Caco-2 (cell line): ENCODE measurements at places on chromosomes 12 and 14.

GRCh38 chr14:66514213-66514612 lies 6.3 kb downstream of the GPHN start:
- no peak overlapping the region for H3K4me3 ChIP-seq
- H3K4me1 ChIP-seq, result no peaks in the 10 kb centered on the region
- no peaks in the 10 kb centered on the region for H3K36me3 ChIP-seq
- no peak overlapping the region for H3K27ac ChIP-seq
- no peaks in the 10 kb centered on the region for H3K27me3 ChIP-seq

GRCh38 chr12:108268397-108268796 lies 70.7 kb downstream of the CMKLR1 start:
- no peak overlapping the region for H3K4me3 ChIP-seq
- no peak overlapping the region for H3K27ac ChIP-seq
- no peaks in the 10 kb centered on the region for H3K36me3 ChIP-seq

GRCh38 chr12:82461836-82462235 lies 103.5 kb downstream of the METTL25 start:
- no peak overlapping the region for H3K27ac ChIP-seq
- no peaks in the 10 kb centered on the region for H3K4me1 ChIP-seq
- H3K36me3 ChIP-seq, result no peaks in the 10 kb centered on the region

DNA sequence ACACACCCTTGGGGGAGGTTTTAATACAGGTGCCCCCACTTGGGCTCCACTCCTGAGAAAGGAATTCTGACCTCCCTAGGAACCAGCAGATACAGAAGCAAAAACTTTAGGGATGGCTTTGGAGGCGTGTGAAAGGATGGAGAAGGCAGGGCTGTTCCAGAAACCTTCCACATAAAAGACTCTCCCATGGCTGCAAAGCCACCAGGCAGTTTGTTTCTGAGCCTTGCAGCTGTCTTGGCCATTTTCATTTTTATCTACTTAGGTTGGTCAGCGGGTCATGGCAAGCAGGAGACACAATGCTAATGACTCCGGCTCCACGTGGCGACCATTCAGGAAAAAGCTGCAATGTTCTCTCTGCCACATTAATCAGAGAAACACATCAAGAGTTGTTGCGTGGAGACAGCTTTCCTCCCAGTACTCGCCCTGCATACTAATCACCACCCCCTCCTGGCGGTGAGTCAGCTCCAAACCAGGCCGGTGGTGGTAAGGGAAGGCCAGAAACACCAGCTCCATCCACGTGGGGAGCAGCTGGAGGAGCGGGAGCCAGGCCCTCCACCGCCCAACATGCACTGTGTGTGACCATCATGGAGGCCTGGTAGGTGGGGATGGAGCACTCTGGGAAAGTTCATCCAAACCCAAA lies 30.9 kb upstream of the IRF2BPL start:
- no peaks in the 10 kb centered on the region for H3K27me3 ChIP-seq
- no peaks in the 10 kb centered on the region for H3K36me3 ChIP-seq
- no peak overlapping the region for H3K4me3 ChIP-seq
- no peaks in the 10 kb centered on the region for H3K4me1 ChIP-seq

DNA sequence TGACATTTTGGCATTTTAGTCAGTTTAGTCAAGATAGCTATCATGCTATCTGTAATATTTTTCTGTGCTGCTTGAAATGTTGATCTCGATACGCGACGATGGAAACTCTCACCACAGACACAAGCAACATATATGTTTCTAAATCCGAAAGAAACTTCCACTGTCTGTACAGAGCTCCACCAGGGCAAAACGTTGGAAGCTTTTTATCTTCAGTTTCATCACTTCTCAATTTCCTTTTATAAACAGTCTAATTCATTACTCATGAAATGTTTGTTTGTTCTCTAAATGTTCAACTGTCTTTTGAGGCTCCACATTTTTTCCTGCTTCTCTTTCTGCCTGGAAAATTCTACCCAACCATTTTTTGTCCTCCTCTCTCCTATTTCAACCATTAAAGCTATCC lies 737.6 kb downstream of the SLC16A7 start:
- DNase-seq, result no peak
- H3K27me3 ChIP-seq, result no peaks in the 10 kb centered on the region
- peak overlapping the region; percentile 26 for H3K27ac ChIP-seq
- H3K4me3 ChIP-seq, result no peak overlapping the region

- peak; percentile 82 for DNase-seq
- H3K4me3 ChIP-seq, result no peak overlapping the region
- H3K27me3 ChIP-seq, result no peaks in the 10 kb centered on the region
These were observed 1352.9 kb downstream of the TMEM121 start for GRCh38 chr14:106879241-106879640.

DNA sequence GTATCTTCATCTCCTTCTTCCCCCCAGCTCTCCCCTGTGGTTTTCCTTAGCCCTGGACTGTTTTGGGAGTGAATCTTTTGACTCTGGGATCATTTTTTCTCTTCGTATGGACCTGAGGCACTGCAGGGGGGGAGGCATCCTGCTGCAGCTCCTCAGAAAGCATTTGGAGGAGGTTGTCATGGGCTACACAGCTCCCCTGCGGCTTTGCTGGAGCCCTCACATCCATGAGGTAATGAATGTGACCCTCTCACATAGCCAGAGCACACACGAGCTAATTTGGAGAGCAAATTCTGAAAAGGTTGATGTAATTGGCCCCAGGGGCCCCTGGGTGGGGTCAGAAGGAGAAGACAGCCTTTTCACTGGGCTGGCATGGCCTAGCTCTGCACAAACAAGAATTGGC lies 110.9 kb downstream of the PAH start:
- no peaks in the 10 kb centered on the region; the same call in 1 of the 2 replicates for H3K27me3 ChIP-seq
- no peak for DNase-seq
- H3K36me3 ChIP-seq, result no peaks in the 10 kb centered on the region
- H3K4me3 ChIP-seq, result no peak overlapping the region

DNA sequence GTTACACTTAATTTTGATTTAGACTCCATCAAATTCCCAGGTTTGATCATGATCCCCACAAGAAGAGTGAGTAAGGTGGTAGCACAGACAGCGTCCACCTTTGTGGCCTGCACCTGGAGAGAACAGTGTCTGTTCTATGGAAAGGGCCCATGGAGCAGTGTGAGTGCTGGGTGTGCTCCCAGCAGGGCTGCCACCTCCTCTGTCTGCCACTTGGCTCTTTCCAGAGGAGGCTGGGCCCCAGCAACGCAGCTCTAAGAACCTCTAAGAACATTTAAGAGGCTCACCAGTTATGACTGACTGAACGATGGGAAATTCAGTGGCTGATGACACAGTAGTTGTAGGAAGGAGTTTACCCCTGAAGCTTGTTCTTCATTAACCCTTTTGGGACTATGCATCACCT lies 17.3 kb downstream of the VDR start:
- H3K27ac ChIP-seq, result no peak overlapping the region
- no peaks in the 10 kb centered on the region for H3K27me3 ChIP-seq
- peaks cover 4% of the 10 kb centered on the region; the same call in 1 of the 2 replicates for H3K4me1 ChIP-seq
- no peak for DNase-seq
- no peaks in the 10 kb centered on the region for H3K36me3 ChIP-seq

DNA sequence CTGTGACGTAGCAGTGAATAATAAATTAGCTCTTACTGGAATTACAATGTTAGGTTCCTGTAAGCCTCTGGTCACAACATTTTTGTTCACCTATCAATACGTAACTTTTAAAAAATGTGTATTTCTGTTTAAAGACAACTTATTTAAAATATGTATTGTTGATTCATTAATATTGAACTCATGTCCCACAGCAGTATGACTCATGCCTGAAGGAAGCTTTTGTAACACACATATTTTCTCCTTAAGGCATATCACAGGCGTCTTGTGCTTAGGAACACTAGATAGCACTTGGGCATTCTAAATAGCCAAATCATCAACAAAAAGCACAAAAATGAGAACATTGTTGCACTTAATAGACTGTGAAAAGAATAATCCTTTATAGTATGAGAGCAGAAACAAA lies 92.5 kb downstream of the GPHN start:
- no peaks in the 10 kb centered on the region for H3K36me3 ChIP-seq
- H3K4me1 ChIP-seq, result no peaks in the 10 kb centered on the region
- H3K27ac ChIP-seq, result no peak overlapping the region
- no peak overlapping the region for H3K4me3 ChIP-seq
- DNase-seq, result no peak
- H3K27me3 ChIP-seq, result no peaks in the 10 kb centered on the region

- no peak overlapping the region for H3K4me3 ChIP-seq
- no peaks in the 10 kb centered on the region for H3K4me1 ChIP-seq
- H3K36me3 ChIP-seq, result no peaks in the 10 kb centered on the region
- no peak overlapping the region for H3K27ac ChIP-seq
These were observed 234.4 kb upstream of the SRRM4 start for GRCh38 chr12:118746960-118747359.

DNA sequence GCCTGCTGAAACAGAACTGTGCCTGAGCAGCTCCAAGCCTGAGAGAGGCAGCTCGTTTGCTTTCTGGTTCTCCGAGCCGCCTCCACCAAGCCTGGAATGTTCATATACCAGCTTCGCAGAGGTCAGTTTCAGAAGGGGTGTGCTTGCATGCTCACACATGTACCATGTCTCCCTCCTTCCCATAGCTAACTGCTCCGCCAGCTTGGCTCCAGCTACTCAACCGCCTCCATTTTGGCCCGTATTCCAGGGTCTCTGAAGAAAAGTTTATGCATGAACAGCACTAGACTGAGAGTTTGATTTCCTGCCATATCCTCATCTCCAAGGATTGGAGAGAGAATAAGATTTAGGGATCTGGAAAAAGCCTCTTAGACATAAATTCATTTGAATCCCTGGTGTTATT lies 103.7 kb downstream of the SMOC1 start:
- no peak overlapping the region for H3K27ac ChIP-seq
- no peak overlapping the region for H3K4me3 ChIP-seq
- no peaks in the 10 kb centered on the region for H3K27me3 ChIP-seq
- no peaks in the 10 kb centered on the region for H3K36me3 ChIP-seq
- H3K4me1 ChIP-seq, result peaks cover 30% of the 10 kb centered on the region

DNA sequence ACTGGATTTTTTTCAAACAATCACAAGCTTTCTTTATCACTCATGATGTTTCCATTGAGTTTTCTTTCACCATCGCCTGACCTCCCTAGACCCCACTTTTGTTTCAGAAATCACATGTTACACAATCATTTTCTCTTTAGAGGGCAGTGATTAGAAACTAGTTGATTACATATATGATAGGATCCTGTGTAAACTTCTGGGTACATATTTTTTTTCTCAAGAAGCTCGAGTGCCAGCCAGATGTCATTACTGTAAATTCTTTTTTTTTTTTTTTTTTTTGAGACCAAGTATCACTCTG lies 62.4 kb upstream of the PSMA6 start:
- H3K4me3 ChIP-seq, result no peak overlapping the region
- no peak overlapping the region for H3K27ac ChIP-seq
- no peaks in the 10 kb centered on the region for H3K36me3 ChIP-seq
- H3K27me3 ChIP-seq, result no peaks in the 10 kb centered on the region
- no peaks in the 10 kb centered on the region for H3K4me1 ChIP-seq

DNA sequence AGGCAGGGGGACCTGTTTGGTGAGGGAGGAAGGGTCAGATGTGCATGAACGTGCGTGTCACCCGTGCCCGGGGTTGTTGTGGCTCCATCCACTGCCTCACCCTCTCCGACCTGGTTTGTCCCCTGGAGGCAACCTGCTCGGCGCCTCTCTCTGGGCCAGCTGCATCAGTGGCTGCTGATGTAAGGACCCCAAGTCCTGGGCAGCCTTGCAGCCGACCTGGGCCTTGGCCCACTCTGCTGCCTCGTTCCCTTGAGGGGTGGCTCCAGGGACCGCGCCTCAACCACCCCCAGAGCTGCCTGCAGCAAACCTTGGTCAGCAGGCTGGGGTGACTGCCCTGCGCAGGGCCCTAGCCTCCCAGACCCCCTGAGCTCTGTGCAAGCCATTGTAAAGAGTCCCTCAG lies 351.7 kb downstream of the TMEM121 start:
- no peaks in the 10 kb centered on the region; the same call in 1 of the 2 replicates for H3K27me3 ChIP-seq
- H3K4me1 ChIP-seq, result no peaks in the 10 kb centered on the region
- DNase-seq, result peak; percentile 23
- no peak overlapping the region for H3K4me3 ChIP-seq

DNA sequence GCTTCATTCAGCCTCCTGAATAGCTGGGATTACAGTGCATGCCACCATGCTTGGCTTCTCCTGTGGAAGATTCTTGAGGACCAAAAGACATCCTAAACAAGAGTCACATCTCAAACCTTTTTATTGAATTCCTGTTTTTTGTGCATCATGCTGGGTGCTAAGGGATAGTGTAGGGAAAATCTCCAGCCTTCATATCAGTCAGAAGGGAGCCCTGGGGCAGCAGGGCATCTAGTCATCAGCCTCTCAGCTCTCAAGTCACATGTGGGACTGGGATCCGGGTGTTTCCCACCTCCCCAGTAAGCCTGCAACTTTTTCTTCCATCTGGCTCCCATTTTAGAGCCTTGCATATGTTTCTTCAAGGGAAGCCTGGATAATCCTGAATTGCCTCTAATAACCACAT lies 25.1 kb upstream of the OASL start:
- DNase-seq, result no peak
- no peaks in the 10 kb centered on the region for H3K27me3 ChIP-seq
- H3K36me3 ChIP-seq, result no peaks in the 10 kb centered on the region
- no peak overlapping the region for H3K27ac ChIP-seq
- peaks cover 7% of the 10 kb centered on the region for H3K4me1 ChIP-seq

DNA sequence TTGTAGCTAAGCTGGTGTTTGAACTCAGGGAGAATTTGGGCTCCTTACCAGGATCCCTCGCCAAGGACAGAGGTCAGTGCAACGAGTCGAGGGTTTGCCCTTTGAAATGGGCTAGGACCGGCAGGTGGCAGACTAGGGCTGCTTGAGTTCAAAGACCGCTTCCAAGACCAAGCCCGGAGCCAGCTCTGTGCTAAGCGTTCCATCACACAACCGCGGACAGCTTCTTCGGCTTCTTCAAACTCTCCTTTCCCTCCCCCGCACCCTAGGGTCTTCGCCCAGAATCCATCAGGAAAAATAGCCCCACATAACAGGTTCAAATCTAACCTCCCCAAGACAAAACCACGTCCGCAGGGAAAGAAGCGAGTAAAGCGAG lies 705 bp upstream of the FLVCR2 start:
- H3K27me3 ChIP-seq, result no peaks in the 10 kb centered on the region
- peak overlapping the region; percentile 61 for H3K4me3 ChIP-seq
- peak; percentile 87 for DNase-seq
- H3K27ac ChIP-seq, result peak overlapping the region; percentile 78

DNA sequence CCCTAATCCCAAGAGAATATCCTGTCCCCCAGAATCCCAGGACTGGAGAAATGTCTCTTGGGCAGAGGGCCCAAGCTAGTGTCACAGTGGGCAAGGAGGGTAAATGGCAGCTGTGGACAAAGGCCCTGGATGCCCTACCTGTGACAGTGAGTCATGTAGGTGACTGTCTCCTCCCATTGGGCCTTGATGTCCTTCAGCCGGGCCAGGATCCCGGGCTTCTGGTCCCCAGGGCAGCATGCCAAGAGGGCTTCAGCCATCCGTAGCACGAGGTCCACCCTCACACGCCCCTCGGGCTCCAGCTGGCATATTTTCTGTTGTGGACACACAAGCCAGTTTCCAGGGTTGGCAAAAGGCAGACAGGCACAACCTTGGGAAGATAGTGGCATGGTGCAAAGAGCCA lies 48.8 kb downstream of the SYNE3 start:
- H3K4me3 ChIP-seq, result no peak overlapping the region
- peaks cover 59% of the 10 kb centered on the region for H3K4me1 ChIP-seq
- no peaks in the 10 kb centered on the region for H3K36me3 ChIP-seq
- H3K27me3 ChIP-seq, result no peaks in the 10 kb centered on the region

- no peak for DNase-seq
- no peak overlapping the region for H3K4me3 ChIP-seq
- H3K27me3 ChIP-seq, result no peaks in the 10 kb centered on the region
- no peaks in the 10 kb centered on the region for H3K36me3 ChIP-seq
- H3K27ac ChIP-seq, result no peak overlapping the region
These were observed 420.6 kb downstream of the RAD51B start for GRCh38 chr14:68239988-68240771.
